ENCODE measurements at places on chromosomes 4 and X. TPM values are rescaled to one million over a fixed set of nuclear protein-coding genes. Genes with fewer than 3 reads are reported as not detected.

DNA sequence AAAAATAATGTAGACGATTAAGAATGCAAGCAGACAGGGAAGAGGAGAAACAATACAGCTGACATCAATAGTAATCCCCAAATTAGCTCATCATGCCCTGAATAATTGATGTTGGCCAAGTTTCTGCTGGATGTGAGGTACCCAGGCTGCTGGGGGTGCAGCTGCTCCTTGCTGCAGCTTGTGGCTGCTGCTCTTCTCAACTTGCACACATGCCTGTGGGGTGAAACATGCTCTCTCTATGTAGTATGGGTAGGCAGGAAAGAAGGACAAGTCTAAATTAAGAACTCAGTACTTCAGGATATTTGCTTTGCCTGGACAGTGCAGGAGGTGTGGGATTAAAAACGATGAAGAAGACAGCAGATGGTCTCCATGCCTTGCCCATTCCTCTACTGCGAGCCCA lies 16.7 kb downstream of the EDA2R start:
- no peak for DNase-seq

DNA sequence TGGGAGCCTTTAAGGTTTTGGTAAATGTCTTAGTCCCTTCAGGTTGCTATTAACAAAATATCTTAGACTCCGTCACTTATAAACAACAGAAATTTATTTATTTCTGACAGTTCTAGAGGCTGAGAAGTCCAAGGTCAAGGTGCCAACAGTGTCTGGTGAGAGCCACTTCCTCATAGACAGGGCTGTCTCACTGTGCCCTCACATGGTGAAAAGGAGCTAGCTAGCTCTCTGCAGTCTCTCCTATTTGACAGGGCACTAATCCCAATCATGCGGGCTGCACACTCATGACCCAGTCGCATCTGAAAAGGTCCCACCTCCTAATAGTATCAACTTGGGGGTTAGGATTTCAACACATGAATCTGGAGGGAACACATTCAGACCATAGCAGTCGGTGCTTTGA lies 63.4 kb upstream of the KLF3 start:
- no peak for DNase-seq

Gene ZAR1
- total RNA-seq: not detected

DNA sequence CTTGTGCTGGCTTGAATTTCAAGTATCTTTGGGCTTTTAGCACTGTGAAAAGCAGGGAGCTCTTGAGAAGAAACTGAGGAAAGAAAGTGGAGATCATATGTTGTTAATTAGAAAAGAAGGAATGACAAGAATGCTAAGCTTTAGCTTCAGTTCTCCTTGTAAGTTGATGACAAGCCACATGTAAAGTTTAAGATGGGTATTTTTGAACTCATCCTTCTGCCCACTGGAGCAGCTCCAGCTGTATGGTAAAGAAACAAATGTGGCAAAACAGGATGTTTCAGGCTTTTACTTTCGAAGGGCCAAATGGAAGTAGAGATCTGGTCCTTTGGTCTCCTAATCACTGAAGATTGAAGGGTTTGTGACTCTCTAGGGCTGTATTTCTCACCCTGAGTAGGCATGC lies 137.8 kb downstream of the GUCY2F start:
- DNase-seq: no peak

Data from aorta (tissue), 5 donors.